HFF-Myc (cell line): ENCODE measurements at places on chromosomes 2 and 18.

DNA sequence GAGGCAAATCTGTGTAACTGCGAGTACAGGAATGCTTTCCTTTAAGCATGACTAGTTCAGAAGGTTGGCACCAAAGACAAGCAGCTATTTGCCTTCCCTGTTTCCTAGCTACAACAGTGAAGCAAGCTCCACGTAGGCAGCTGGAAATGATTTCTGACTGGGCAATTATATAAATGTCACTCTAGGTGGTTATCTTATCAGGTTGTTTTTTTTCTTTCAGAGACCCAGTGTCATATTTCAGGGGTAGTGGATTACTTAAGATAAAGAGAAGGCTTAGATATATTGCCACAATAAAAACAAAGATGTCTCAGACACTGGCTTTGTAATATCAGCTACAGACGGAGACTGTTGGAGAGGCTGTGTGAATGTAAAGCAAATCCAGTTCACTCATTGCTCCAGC, 748.9 kb upstream of the NXPH2 start:
- no peak for DNase-seq

GRCh38 chr2:235713189-235713588, 219.3 kb downstream of the AGAP1 start:
- no peak for DNase-seq

GRCh38 chr2:215435870-215436704, at the start of gene FN1:
Gene FN1, minus strand, starts transcription at chr2:215436068. Its CDS starts 266 bp downstream, at chr2:215435802.
- peak; percentile 86 for DNase-seq

DNA sequence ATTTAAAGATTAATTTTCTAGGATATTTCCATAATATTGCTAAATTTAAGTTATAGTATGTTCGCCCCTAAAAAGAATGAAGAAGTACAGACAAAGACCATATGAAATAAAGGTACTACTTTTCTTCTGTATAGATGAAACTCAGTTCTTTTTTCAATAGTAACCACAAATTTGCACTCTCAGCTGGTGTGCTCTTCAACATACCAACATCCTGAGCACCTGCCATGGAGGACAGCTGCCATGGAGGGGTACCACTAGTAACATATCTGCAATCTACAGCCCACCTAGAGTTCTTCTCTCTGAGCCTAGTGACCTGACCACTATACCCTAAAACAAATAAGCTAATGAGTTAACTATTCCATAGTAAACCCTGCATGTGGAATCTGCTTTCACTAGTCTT, 36.8 kb upstream of the ERCC3 start:
- DNase-seq, result no peak

DNA sequence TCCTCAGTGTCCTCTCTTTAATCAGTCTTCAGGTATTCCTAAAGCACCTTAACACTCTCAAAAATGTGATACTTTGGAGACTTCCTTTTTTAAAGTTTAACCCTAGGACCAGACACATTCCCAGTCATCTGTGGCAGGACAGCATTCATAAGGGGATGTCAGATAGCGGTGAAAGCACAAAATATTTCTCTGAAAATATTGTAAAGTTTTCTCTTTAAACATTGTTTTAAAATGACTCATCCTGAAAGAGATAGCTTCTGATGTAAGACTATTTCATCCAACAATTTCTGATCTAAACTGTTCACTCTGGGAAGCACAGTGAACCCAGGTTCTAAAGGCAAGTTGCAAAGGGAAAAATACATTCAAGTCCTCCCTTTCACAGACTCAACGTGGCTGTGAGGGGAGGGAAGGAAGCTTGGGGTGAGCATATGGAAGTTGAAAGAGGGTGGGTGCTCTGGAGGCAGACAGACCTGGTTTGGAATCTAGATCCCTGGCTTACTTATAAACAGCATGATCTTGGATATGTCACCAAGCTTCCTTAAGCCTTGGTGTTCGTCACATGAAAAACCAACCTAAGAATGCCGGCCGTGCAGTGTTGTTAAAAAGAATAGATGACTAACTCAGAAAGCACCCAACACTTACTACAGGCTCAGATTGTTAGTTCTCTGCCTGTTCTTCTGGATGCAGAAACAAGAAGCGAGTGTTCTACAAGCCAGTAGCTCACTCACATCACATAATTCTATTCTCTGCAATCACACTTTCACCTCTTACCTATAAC, 12.1 kb downstream of the GALNT14 start:
- no peak for DNase-seq

- no peak for DNase-seq
Observed at GRCh38 chr2:210004881-210005280, 2.4 kb downstream of the RPE start.

DNA sequence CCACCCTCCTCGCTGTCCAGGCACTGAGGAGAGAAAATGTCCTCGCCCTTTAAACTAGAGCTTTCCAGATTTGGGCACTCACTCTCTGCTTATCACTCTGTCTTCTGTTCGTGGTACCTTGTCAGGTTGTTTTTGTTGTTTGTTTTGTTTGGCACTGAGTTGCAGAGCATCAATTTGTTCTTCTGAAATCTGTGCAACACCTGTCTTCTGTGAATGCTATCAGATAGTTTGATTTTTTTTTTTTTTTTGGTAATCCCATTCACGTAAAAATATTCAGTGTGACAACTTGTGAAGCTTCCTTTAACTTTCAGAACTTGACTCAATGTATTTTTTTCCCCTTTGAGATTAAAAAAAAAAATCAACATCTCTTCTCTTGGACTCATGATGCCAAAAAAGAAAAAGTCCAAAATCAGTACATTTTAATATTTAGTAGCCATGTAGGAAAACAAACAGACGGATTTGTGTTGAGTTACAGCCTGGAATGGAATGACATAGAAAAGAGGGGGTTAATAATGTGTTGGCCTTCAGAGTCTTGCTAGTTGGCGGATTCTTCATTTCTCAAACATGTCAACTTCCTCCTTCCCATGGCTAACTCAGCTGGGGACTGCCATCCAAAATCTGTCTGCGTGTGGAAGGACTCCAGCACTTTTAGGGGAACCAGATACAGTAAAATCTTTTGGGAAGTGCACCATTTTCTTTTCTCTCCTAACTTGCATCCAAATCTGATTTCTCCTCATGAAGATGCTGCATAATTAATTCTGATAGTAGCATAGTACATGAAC, 1.6 kb downstream of the TMEM178A start:
- DNase-seq, result no peak

- peak; percentile 67 for DNase-seq
Observed at GRCh38 chr18:73235491-73235890, 367.7 kb upstream of the NETO1 start.

- DNase-seq, result no peak
Observed at GRCh38 chr2:239060676-239061075, 212.8 kb downstream of the TWIST2 start.

GRCh38 chr2:197266477-197266876, 44.1 kb downstream of the ANKRD44 start:
- DNase-seq, result no peak

- DNase-seq, result no peak
Observed at GRCh38 chr18:48889981-48890762, 60.6 kb downstream of the SMAD7 start.

- no peak for DNase-seq
Observed at GRCh38 chr2:174138161-174138560, 110.2 kb downstream of the OLA1 start.

DNA sequence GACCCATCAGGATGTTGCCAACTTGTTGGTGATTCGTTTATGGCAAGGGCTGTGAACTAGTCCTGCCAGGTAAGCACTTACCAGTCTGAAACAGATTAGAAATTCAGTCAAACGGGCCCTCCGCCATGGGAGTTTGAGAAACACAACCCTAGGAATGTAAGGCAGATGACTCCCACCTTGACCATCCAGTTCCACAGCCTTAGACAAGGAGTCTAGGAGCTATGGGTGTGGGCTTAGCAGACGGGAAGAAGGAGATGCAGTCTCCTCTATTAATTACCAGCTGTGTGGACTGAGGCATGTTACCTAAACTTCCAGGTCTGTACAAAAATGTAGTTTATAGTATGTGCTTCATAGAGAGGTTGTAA, 319.4 kb upstream of the NCKAP5 start:
- no peak for DNase-seq

DNA sequence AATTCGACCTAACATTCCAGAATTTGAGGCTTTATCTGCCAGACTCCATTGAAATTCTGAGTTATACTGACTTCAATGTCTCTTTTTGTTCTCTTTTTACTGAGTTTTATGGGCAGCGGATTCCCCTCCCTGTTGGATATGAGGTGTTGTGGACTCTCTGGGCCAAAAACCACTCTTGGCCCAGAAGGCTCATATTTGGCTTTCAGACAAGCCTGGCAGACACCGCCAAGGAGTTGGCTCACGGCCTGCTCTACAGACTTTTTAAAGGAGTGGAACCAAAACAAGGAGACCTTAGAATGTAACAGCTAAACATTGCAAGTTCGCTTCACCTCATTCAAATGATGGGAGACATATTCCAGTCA, 206.4 kb upstream of the NCKAP5 start:
- no peak for DNase-seq

GRCh38 chr2:165162466-165162865, 41.4 kb downstream of the SCN3A start:
- no peak for DNase-seq

GRCh38 chr2:133266041-133266925, 302.0 kb downstream of the NCKAP5 start:
- DNase-seq, result no peak

DNA sequence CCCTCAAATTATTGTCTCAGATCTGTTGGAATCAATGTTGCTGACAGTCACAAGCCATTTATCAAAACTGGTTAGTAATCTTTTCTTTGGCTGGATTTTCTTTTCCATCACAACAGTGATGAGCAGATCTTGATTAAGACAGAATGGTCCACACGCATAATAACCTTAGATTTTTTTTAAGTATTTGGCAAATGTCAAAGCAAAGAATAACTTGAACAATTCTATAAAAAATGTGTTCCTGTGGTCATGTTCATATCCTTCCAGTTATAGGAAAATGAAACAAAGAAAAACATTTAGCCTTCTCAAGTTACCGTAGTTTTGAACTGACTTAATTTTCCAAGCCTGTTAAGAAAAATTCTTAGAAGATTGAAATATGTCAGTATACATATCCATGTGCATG, 659.9 kb upstream of the ID2 start:
- DNase-seq, result no peak

DNA sequence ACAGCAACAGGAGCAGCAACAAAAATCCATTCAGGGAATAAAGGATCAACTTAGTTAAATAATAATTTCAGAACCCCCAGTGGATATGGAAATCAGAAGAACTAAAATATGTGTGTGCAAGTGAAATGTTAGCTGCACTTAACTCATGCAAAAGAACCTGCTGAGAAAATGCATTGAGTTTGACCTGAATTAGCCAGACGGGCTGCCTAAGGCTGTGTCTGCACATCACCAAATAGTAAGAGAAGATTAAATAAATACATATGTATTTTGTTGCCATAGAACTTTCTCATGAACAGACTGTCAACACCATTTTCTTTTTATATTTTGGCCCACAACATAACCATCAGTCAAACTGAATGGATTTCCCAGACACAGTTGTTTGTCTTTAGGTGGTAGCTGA, 262.0 kb upstream of the PIK3C3 start:
- no peak for DNase-seq

DNA sequence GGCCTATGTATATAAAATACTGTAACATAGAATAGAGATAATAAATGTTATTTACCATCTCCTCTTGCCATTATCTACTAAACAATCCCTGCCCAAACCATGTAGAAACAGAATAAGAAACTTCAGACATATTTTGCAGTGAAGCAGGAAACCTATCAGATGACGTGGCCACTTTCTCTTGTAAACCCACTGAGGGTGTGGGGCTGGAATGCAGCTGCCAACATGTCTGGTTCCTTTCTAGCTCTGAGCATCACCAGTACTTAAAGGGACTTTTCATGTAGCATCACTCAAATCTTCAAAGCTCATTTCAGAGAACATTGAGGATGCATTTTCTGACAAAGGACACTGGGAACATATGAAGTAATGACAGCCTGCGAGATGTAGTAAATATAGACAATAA, 251.8 kb downstream of the LPIN1 start:
- no peak for DNase-seq

DNA sequence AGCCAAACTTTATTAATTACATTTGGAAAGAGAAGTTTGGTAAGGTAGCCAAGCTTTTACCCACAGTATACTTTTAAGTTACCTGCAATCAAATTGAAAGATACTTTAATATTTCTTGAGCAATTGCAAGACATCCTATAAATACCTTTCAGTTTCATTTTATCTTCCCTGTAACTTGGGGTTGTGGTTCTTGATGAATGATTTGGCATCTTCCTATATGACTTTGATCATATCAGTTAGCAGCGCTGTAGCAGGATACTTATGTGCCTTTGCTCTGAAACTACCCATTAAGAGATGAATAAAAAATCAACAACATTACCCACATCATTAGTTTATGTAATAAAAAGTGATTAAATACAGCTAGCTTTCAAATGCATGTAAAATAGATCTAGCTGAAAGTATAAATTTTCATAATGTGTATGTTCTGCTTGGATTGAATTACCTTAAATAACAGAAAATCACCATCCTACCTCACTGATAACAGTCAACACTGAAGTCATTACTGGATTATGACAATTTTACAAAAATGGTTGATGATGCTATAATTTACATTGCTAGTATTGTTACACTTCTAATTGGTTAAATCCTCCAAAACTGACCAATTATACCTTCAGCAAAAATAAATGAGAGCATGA, 50.4 kb downstream of the MMADHC start:
- DNase-seq, result no peak

DNA sequence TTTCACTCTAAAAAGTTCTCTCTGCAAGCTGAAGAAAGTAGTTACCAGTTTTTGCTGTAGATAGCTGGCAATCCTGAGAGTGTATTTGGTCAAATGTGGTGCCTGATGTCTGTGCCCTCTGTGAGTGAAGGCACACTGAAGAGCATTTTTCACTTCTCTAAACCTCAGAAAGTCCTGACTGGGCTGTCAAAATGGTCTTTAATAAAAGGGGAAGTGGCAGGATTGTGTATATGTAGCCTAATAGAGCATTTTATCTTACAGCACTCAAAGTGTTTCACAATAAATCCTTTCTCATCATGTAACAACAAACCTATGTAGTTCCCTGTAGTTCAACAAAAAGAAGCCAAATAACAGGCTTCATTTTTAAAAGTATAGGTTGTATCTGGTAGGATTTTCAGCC, 1552.3 kb upstream of the SLC39A10 start:
- no peak for DNase-seq

GRCh38 chr2:161138429-161138828, 21.8 kb upstream of the TANK start:
- no peak for DNase-seq

- DNase-seq, result peak; percentile 16
Observed at GRCh38 chr2:25877431-25878360, 591 bp downstream of the ASXL2 start.
